ENCODE measurements at places on chromosomes 3 and 15.

- peak; percentile 50 for DNase-seq
Observed at GRCh38 chr3:127820221-127820825, 2.0 kb downstream of the MGLL start.

- no peak for DNase-seq
Observed at GRCh38 chr15:94100863-94101262, 130.5 kb upstream of the MCTP2 start.

- DNase-seq = no peak
Observed at GRCh38 chr3:118400886-118401285, 633.8 kb downstream of the IGSF11 start.

DNA sequence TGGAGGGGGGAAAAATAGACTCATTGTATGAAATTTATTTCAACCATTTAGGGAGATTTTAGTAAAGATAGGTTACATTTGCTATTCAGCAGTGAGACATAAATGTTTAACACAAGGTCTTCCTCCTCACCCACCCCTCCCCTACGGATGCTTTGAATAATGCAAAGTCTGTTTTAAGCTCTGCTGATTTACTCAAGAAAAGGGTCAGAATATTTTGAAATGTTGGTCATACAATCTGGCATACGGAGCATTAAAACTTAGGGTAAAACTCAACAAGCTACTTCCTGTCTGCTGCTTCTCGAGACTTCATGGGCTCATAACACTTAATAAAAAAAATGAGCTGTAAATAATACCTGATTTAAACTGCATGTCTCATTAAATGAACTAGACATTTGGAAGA lies 156.3 kb downstream of the WNT5A start:
- DNase-seq = no peak

GRCh38 chr3:186983659-186984058 lies 53.3 kb downstream of the ST6GAL1 start:
- DNase-seq = peak; percentile 40

GRCh38 chr3:181382656-181383055 lies 329.1 kb upstream of the SOX2 start:
- DNase-seq = no peak

- no peak for DNase-seq
Observed at GRCh38 chr3:7793786-7794185, 707.8 kb upstream of the LMCD1 start.

DNA sequence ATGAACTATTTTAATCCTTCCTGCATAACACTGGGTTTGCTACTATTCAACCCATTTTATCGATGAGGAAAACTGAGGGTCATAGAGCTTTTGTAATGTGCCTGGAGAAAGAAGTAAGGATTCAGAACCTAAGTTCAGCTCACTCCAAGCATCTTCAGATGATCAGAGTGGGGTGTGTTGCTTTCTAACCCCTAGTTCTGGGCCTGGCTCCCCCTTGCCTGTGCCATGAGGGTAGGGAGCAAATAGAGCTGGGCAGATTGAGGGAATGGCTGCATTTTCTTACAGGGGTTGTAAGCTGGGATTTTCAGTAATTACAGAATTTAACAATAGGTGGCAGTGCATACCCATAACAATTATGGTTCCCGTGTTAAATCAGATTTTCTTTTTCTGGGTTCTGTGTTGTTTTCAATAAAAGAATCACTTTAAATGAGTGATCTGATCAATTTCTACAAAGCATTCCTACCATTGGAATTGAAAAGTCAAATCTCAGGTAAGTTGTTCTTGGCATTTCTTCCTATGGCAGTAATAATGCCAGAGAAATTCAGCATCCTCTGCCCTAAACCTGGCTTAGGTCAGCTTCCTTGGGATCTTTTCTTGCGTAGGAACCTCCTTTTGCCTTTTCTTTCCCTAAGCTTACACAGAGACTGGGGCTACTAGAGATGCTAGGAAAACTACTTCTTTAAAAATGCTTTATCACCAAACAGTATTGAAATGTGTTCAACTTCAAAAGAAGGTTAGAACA lies 103.8 kb upstream of the IL12A start:
- DNase-seq = peak; percentile 75

DNA sequence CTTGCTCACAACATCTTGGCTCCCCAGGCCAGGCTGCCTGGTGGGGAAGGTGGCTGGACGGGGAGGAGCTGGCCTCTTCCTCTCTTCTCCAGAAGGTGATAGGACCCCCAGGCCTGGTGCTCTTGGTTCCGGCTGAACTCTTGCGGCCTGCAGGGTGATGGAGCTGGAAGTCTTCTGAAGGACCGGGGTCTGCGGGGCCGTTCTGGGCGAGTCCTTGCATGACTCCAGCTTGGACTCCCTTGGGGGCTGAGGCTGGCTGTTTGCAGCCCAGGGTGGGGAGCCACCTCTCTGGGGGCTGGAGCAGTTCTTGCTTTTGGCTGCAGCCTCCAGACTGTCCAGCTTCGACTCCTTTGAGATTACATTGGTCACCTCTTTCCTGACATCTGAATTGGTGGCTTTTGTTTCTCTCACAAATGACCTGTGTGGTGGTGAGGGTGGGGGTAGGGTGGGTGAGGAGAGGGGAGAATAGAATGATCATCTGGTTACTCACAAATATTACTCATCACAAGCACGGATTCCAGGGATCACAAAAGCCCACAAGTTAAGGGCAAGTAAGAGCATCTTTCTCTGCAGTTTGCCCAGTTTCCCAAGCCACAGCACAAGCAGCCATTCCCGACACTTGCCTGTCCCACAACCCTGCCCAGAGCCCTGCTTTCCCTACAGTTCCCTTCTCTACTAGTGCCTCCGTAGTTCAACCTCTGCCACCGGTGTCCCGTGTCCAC lies 149.1 kb upstream of the HACD2 start:
- peak; percentile 75 for DNase-seq

GRCh38 chr15:60758961-60759729 lies 280.2 kb upstream of the ICE2 start:
- DNase-seq = peak; percentile 89

DNA sequence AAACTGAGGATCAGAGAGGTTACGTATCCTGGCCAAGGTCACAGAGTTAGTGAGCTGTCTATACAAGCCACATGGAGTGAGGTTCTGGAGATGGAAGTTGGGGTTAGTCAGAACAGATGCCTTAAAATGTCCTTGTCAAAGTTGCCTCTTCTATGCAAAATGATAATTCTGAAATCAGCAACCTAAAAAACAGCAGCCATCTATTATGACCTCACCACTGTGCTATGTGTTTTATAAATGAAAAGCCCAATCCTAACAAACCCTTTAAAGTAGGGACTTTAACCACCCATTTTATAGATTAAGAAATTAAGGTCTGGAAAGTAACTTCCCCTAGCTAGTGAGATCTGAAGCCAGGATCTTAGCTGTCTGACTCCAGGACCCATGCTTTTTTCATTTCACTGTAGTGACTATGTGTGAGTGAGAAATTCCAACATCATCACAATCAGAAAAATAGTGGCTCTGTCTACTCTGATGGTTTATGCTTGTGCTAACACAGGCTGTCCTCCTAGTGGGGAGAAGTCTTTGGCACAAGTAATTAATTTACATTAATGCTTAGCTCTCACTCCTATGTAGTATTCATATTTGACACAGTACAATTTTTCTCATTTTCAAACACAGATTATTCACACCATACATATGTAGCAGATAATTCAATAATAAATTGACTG lies 143.6 kb downstream of the ANO10 start:
- DNase-seq = no peak

DNA sequence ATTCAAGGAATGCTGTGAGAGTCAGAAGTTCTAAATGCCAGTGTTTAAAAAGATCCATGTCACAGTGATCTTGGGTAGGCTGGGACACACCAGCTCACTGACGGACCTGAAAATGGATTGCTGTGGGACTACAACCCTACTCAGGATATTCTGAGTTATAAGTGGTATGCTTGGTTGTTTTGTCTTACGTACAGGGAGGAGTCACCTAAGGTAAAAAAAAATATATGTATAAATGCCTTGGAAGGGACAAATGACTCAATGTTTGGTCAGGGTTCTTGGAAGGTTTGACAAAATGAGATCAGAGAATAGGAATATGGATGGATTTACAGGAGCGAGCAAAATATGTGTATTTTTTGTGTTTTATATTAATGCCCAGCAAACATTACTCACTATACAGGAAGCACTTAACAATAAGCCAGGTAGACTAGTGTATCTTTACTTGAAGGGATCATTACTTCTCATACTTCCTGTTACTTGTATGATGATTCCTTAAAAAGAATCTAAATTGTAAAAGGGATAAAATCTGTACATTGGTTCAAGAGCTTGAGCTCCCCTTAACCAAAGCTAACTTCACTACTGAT lies 767.3 kb downstream of the GBE1 start:
- no peak for DNase-seq

GRCh38 chr3:31541089-31541488 lies 8.4 kb downstream of the STT3B start:
- DNase-seq = no peak

- DNase-seq = no peak
Observed at GRCh38 chr3:69332934-69333333, 53.0 kb downstream of the FRMD4B start.

Measured in fibroblast of the aortic adventitia (primary cell).